ENCODE measurements at places on chromosomes 13 and 19.

DNA sequence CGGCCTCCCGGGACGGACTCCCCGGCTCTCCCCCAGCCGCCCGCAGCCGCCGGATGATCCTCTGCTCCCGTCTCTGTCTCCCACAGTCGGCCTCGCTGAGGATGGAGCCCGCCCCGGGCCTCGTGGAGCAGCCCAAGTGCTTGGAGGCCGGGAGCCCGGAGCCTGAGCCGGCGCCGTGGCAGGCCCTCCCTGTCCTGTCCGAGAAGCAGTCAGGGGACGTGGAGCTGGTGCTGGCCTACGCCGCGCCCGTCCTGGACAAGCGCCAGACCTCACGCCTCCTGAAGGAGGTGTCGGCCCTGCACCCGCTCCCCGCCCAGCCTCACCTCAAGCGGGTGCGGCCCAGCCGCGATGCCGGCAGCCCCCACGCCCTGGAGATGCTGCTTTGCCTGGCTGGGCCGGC lies 6.8 kb downstream of the ADAT3 start:
- no peak for DNase-seq

- DNase-seq = no peak
Measured at GRCh38 chr13:97141097-97141496, 81.0 kb upstream of the MBNL2 start.

GRCh38 chr13:21176982-21177284 lies 475 bp downstream of the MRPL57 start:
- no peak for DNase-seq

- no peak for DNase-seq
Measured at GRCh38 chr19:10268071-10268470, 2.8 kb upstream of the ICAM1 start.

GRCh38 chr13:31772231-31772630 lies 32.9 kb downstream of the RXFP2 start:
- no peak for DNase-seq

GRCh38 chr13:66714795-66715194 lies 515.3 kb downstream of the PCDH9 start:
- no peak for DNase-seq

DNA sequence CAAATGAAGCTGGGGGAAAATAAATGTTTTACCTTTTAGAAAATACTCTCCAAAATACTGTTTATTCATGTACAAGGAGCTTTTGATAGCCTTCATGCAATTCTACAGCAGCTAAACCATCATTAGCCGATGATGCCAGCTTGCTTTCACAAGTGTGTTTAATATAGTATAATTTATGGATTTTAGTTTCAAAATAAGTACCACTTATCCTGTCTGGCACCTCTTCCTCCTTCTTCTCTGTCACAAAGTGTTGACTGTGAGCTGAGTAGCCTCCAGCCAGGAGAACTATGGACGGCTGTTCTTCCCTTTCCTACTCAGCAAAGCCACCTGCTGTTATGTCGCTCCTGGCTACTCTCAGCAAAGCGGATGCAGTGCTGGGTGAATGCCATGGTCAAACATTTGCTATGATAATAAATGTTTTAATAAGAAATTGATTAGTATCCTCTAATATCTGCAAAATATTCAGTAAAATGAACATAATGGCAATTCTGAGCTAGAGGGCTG lies 238.2 kb downstream of the LIG4 start:
- no peak for DNase-seq

DNA sequence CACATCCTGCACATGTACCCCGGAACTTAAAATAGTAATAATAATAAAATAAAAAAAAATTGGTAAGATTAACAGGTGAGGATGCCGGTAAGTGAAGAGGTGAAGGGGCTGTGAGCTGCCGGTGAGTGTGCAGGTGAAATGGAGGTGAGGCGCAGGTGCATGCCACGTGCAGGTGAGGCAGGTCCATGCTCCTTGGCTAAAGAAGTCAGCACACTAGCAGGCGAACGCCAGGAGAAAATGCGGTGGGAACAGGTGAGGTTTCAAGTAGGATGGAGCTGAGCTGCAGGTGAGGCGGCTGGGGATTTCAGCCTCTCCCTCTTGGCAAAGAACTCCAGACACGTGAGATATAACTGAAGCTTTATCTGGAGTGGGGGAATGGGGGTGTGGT lies 7.5 kb upstream of the TNFSF14 start:
- no peak for DNase-seq

DNA sequence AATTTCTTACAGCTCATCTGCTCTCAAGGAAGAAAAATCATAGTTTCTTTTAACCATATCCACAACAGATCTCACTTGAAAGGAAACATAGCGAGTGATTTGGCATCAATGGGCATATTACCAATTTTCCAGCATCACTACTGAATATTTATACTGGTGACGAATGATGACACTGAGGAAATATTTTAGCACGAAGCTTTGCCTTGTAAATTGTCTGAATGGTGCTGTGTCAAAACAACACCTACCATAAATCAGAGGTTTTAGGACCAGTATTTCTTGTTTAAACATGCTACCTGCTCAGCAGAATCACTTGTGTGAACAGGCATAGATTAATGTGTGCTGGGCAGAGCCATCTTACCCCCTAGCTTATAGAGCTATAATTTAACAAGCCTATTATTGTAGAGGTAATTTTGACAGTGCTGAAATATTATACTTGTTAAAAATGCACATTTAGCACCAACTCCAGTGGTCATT lies 146.8 kb downstream of the ABCC4 start:
- DNase-seq = no peak

GRCh38 chr13:106530980-106531481 lies 4.4 kb downstream of the EFNB2 start:
- no peak for DNase-seq

DNA sequence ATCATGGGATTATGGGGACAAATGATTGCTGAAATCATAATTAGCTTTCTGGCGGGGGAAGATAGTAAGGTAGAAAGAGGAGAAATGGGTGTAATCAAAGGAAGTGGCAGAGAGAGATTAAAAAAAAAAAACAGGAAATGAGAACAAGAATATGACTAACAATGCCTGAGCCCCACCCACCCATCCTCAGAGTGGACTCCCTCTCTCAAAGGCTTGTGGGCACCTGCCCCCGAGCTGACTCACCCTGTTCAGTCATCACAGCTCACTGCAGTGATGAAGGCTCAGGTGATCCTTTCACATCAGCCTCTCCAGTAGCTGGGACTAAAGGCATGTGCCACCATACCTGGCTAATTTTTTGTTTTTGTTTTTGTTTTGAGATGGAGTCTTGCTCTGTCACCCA lies 26.4 kb upstream of the TPT1 start:
- DNase-seq = peak; percentile 93

DNA sequence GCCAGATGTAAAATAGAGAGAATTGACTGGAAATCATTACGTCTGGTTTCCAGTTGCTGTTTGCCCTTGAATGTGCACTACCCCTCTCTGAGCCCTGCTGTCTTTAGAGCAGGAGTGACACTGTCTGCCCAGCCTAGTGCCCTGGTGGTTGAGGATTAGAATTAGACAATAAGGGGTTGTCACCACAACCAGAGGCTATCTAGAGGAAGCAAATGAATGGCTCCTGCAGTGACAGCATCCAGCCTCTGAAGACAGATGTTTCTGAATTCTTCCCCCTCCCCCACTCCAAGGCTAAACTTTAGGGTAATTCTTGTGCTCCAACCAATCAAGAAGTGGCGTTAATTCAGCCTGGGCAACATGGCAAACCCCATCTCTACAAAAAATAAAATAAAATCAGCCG lies 2.0 kb downstream of the RAB8A start:
- no peak for DNase-seq

DNA sequence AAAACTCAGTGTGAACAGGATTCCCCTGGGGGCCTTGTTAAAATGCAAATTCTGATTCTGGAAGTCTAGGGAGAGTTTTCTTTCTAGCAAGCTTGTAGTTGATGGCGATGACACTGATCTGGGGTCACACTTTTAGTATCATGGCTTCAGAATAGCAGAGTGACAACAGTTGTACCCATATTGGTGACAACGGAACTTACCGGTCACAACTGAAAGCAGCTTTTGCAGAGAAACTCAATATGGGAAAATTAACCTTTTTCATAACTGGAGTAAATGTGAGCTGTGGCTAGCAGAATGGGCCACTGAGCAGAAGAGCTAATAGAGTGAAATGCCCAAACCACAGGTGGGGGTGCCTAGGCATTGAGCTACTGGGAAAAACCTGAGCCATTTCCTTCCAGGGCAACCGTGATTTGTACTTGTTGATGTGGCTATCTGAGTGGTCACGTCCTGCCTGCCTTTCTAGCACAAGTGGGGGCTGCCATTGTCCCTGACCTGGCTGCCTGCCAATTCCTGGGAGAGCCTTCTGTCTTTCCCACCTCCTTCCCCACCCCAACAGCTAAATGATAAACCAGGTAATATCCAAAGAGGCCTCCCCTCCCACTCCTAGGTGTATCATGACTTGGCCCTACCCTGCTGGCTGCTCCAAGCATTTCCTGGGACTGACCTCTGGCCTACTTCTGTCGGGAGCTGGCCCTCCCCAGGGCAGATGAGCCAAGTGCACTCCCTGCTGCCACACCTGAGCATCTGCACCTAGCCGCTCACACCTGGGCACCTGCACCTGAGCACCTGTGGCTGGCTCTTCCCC lies 1.7 kb upstream of the SLC10A2 start:
- DNase-seq = no peak

GRCh38 chr19:1619094-1619439 lies 13.8 kb upstream of the UQCR11 start:
- no peak for DNase-seq

DNA sequence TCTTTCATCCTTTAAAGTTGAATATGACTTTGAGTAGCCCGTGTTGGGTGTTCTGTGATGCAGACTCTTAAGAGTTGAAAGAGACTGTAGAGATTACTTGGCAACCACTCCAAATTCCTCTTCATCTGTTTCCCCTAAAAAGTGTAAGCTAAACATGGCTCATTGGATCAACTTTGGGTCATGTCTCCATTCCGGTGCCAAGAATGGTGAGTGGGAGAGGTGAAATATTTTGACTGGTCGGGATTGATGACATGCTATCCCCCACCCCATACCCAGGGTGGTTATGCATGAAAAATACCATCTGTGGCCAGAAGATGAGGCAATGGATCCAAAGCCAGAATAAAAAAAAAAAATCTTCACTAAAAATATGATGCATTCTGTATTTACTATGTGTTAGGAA lies 281.3 kb upstream of the SOX21 start:
- no peak for DNase-seq

- peak; percentile 45 for DNase-seq
Measured at GRCh38 chr19:29831041-29831548, 19.3 kb downstream of the CCNE1 start.

- DNase-seq = no peak
Measured at GRCh38 chr13:97853550-97853949, 99.9 kb upstream of the IPO5 start.

DNA sequence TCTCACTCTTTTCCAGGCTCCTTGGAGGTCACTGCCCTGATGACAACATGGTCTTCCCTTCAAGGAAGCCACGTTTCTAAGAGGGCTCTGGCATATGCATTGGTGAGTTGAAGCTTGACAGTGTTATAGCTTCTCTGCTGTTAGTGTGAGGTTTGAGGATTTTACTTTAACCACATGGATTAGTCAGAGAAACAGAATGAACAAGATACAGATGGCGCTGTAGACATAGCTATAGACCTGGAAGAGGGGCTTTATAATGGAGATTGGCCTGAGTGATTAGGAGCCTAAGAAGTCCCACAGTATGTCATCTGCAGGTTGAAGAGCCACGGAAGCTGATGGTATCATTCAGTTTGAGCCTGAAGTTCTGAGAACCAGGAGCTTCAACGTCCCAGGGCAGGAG lies 18.4 kb upstream of the URI1 start:
- no peak for DNase-seq

- no peak for DNase-seq
Measured at GRCh38 chr19:4376991-4377781, 23.2 kb downstream of the SH3GL1 start.

DNA sequence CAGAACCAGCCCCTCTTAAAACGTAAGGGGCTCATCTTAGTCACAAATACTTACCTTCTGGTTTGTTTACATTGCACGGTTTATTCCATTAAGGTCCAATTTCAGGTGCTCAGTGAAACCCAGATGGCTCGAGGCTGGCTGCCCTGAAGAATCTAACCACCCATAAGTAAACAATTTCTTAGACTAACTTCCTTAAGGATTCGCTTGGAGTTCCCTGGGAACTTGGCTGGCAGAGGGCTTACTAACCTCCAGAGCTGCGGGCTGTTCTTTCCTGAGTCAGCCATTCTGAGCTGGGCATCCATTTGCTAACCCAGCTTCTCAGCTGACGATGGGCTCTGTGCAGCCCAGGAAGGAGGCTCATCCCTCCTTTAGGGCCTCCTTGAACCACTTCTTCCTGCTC lies 262.1 kb downstream of the FGF9 start:
- DNase-seq = no peak

- DNase-seq = no peak
Measured at GRCh38 chr13:76454991-76455390, 431.2 kb downstream of the KCTD12 start.

DNA sequence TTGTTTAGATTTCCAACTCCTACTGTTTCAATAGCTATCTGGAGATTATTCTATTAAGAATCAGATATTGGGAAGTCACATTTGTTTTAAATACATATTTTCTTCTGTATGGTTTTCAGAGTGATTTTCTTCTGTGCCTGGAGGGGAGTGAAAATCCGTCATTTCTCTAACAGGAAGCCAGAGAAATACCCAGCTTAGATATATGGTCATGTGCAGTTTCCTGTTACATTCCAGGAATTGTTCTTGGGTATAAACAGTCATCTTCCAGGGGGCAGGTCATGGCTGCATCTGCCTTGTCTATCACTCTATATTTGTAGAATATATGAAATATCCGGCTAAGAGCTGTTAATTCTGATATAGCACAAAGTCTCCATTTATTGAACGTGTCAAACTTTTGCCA lies 77.5 kb upstream of the MIR17HG start:
- DNase-seq = no peak

DNA sequence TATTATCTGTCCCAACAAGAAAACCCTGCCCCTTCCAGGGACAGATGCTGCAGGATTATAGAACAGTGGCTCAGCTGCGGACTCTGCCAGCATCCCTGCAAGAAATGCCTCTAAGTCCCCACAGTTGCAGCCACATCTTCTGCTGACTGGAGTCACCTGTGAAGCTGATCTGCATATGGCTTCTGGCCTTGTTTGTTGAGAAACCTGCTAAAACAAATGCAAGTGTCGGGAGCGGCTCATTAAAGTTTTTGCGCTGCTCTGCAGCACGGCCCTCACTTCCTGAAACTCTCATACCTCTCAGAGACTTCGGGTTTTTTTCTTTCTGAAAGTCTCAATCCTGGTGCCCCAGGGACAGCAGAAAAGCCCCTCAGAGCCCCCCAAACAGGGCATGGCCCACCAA lies 725.0 kb downstream of the UQCRFS1 start:
- no peak for DNase-seq

DNA sequence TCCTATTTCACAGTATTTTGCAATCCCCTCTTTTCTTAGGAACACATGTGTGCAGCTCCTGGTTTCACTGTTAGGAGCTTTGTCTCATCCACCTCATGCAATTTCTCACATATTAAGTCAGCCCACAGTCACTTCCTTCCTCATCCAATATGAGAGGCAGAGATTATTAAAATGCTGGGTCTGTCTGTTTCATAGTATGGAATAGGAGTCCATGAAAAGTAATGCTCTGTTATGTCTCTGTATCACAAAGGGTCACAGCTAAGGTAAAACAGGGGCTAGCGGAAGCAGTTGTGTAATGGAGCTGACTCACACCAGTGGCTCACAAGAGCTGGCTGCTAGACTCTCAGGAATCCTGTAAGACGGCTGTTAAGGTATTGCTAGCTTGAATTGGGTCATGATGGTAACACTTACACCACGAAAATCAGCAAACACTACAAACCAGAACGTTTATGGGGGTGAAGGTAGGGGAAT lies 216.5 kb downstream of the EFNB2 start:
- no peak for DNase-seq

Measured in stimulated activated naive CD8-positive, alpha-beta T cell treated with anti-CD3 and anti-CD28 coated beads, Interleukin-15, amount 100 ng/mL, for 72 hours (primary cell).